ENCODE measurements at places on chromosomes 12 and 14. TPM values are rescaled to one million over a fixed set of nuclear protein-coding genes. Genes with fewer than 3 reads are reported as not detected.

GRCh38 chr12:57192920-57193319 is 23.7 kb upstream of the NXPH4 start:
- DNase-seq, result no peak

- no peak for DNase-seq
Observed at GRCh38 chr12:68785358-68785757, 22.6 kb upstream of the MDM2 start.

GRCh38 chr12:104521731-104522130 is 65.0 kb downstream of the CHST11 start:
- DNase-seq, result no peak

DNA sequence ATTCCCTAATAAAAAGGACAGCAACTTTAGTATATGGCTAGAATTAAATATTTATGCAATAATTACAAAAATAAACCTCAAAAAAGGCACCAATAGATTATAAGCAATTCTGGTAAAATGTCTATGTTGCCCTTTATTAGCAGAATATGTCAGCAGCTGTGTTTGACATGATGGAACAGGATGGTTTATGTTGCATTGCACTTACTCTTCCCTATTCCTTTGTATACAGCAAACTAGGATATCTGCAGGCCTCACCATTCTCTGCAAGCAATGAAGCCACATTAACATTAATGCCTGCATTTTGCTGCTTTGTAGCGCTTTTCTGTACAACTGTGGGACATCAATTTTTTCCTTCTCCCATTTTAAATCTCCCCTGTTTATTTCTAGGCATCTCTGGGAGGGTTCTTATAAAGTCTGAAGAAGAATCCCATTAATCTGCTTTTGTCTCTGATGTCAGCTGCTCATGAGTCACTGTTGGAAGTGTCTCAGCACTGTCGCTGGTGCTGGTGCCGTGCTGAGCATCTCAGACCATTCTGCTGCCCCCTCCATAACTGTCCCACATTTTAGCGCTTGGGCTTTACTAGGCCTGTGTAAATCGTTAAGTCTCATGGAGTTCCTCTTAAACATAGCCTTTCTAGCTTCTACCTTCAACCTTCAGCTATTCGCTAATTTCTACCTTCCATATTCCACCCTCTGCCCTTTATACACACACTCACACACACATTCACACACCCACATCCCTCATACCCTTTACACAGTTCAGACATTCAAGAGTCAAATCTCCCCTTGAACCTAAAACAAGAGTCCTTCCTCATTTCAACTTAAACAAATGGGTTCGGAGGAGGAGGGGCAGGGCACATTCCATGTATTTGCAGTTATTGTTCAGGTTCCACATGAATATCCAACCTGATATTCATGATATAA is 64.4 kb upstream of the TRHDE start:
- DNase-seq, result no peak

DNA sequence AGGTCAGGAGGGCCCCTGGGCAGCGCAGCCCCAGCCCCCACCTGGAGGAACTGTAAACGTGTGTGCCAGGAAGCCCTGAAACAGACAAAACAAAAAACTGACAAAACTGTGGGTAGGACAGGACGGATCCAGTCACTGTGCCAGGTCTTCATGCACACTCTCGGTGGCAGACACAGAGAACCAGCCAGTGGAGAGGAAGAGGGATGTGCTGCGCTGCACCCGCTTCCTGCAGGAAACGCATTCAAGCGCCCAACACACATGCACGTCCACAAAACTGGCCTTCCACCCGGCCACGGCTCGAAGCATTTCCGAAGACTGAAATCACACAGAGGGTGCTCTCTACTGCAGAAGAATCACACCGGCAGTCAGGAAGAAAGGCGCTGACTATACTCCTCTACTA is 16.9 kb downstream of the BRF1 start:
- DNase-seq, result peak; percentile 11

GRCh38 chr12:49535921-49536525 is 2.8 kb upstream of the KCNH3 start:
- no peak for DNase-seq

GRCh38 chr12:101951002-101951670 is 73.8 kb downstream of the DRAM1 start:
- DNase-seq, result no peak

DNA sequence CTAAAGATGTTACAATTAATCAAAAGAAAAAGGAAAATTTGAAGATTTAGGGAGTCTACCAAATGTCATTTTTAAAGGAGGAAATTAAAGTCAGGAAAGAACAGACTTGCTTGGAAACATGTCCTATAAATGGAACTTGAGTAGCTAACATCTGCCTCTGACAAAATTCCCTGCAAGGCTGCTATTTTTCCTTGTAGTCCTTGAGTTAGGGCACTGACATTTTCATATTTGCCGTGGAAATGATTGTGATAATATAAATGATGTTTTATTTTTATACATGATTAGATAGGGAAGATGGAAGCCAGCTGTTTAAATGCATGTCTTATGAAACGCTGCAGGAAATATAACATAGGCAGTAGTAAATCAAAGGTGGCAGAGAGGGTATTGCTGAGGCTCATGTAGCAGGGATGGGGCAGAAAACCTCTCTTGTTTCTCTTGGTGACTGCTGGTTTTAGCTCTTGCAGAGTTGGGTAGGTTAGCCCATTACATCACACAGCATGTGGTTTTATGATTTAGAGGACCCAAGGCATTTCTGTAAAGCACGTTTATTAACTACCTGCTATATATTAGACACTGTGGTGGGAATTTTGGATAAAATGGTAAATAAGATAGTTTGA is 21.7 kb downstream of the NUBPL start:
- DNase-seq, result no peak

DNA sequence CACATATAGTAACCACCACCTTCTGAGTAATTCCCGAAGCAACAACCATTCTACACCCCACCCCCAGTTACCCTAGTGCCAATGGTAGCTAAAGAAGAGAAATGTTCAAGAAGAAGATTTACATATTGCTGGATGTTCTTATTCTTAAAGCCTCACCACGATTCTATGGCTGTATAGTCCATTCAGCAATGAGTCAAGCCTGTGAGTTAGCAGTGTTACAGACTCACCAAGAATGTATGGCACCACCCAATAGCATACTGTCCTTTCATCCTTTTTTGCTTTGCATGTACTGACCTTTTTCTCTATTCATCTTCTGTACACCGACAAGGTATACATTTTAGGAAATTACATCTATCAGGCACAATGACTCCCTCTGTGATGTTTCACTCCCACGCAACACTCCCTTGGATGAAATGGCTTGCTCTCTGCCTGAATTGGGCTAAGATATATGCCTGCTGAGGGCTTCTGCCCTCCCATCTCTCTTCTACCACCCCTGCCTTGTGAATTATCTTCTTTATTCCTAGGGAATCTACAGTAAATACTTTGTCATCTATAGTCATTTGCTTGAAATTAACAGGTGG is 945.8 kb downstream of the DIO2 start:
- no peak for DNase-seq

- DNase-seq, result no peak
Observed at GRCh38 chr14:99684410-99684934, 374 bp downstream of the CYP46A1 start.

DNA sequence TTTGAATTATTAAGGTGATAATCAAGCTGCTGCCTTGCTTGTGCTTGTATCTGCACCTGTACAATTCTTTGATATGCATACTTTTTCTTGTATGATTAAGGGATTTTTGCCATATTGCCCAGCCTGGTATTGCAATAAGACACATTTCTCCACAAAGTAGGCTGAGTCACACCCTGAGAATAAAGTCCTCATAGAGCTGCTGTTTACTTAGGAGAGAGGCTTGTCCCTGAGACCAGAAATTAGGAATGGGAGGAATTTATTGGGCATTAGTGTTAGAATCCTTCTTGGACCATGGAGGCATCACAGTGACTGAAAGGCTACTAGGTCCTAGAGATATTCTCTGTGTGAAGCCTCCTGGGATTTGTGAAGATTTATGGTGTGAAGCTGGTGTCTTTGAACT is 506.8 kb upstream of the FBXO33 start:
- no peak for DNase-seq

DNA sequence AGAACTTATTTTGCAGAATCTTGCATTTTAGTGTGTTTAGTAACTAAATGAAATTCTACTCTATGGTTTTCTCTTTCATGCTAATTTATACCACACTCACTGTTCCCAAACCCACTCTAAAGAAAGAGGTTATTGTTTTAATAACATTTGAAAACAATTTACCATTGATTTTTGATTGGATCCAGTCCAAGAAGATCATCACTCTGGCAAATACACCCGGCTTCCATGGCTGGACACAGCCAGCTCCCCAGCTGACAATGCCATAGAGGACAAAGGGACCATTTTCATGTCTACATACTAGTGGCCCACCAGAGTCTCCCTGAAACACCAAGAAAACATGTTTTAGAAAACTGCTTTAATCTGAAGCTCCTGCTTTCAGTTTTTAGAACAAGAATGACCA is 42.4 kb downstream of the OVCH1 start:
- DNase-seq, result no peak

DNA sequence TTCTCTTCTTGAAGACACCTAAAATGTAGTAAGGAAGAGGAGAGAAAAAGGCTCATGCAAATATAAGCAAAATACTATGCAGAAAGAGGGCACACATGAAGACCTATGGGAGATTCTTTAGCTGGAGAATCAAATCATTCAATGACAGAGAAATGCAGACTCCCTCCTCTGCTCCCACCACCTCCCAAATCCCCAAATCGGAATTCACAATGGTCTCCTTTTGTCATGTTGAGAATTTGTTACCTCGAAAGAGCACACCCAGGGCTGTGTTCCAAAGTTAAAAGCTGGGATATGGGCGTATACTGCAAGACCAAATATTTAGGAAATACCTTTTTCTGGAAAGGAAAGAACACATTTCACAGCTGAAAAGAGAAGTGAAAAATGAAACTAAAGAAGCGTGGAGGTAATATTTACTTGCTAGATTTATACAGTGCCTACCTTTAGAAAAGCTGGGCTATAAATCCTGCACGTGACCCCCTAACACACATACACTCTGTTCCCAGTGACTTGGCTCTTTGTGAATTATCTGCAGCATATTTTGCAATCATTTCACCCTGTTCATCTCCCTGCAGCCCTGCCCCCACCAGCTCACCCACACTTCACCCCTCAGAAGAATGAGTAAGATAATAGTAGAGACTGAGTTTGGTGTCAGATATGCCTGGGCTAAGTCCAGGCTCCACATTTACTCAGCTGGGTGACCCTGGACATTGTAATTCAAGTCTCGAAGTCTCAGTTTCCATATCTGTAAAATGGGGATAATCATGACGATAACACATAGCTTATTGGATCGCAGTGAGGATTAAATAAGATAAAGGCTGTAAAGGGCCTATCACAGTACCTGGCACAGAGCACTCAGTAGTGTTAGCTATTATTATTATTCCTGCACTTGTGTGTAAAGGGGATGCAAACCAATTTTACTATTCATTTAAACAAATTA is 2.9 kb upstream of the CACNA1C start:
- DNase-seq, result no peak

DNA sequence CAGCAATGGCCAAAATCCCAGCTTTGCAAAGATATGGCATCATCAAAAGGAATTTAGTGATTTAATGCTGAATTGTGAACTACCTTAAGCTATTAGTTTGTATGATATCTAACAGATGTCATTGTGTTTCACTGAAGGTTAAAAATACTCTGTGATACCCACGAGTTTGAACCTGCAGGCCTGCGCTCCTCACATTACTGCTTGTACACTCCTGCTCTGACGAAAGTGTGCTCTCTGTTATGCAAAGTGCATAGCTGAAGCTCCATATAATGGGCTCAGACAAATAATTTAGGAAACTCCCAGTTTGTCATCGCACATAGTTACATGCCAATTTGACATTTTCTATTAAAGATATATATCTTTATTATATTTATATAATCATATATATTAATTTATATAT is 52.2 kb downstream of the SPPL3 start:
- DNase-seq, result no peak

DNA sequence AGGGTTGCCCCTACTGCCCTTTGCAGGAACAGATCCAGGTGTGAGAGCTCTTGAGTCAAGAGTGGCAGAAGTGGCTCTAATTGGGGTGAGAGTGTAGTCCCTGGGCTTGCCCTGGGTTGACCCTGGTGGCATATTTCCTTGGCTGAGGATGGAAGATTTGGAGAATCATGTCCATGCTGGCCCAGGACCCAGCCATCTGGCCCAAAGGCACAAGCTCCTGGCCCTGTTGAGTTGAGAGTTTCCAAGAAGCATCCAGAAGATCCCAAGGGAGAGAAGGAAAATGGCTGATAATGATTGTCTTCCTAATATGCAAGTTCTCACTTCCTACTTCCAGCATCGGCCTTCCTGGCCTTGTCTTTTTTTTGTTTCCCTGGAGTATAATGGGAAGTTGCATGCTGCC is 55.5 kb upstream of the SRSF5 start:
- no peak for DNase-seq

GRCh38 chr14:23457587-23458445 is 11.7 kb upstream of the NGDN start:
- DNase-seq, result no peak

- no peak for DNase-seq
Observed at GRCh38 chr12:76909290-76909689, 30.5 kb upstream of the CSRP2 start.

- no peak for DNase-seq
Observed at GRCh38 chr12:81492131-81492720, 266.9 kb downstream of the PPFIA2 start.

DNA sequence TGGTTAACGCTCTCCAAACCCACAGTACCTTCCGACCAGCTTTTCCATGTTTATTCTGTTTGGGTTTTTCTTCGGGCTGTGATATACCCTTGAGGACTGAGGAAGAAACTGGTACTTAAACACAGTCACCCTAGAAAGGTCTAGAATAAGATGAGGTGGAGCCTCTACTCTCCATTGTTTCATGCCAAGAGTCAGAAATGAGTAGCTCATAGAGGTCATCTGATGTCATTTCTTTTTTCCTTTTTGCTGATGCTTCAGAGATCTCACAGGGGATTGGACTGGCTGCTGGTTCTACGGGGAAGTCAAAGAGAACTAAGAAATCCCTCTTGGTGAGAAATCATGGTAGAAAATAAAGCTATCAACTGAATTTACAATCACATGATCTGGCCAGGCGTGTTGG is 538.2 kb upstream of the TMEM132C start:
- no peak for DNase-seq

GRCh38 chr12:86774841-86775388 is 518.7 kb upstream of the MGAT4C start:
- no peak for DNase-seq

DNA sequence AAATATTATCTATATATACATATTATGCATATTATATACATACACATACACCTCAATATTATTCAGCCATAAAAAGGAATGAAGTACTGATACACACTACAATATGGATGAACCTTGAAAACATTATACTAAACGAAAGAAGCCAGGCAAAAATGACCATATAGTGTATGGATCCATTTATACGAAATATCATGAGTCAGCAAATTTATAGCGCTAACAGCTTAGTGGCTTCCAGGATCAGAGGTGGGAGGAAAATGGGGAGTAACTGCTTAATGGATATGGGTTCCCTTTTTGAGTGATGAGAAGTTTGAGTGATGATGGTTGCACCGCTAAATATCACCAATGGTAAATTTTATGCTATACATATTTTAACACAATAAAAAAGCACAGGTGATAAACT is 32.7 kb downstream of the PTGER2 start:
- DNase-seq, result no peak

DACT1 gene
- 15.0 TPM for total RNA-seq

TMPRSS12 gene
- not detected for total RNA-seq

CLEC1A gene
- not detected for total RNA-seq

PLEKHH1 gene
- total RNA-seq, result 0.37 TPM

IL23A gene
- total RNA-seq, result 42.0 TPM

TOX4 gene
- total RNA-seq, result 78.5 TPM

DTX1 gene
- 4.8 TPM for total RNA-seq

All from naive thymus-derived CD4-positive, alpha-beta T cell (primary cell).